ENCODE measurements at places on chromosomes 13 and 19.
A peak's percentile ranks its signal among the peaks of the same experiment; 100 is the strongest.

DNA sequence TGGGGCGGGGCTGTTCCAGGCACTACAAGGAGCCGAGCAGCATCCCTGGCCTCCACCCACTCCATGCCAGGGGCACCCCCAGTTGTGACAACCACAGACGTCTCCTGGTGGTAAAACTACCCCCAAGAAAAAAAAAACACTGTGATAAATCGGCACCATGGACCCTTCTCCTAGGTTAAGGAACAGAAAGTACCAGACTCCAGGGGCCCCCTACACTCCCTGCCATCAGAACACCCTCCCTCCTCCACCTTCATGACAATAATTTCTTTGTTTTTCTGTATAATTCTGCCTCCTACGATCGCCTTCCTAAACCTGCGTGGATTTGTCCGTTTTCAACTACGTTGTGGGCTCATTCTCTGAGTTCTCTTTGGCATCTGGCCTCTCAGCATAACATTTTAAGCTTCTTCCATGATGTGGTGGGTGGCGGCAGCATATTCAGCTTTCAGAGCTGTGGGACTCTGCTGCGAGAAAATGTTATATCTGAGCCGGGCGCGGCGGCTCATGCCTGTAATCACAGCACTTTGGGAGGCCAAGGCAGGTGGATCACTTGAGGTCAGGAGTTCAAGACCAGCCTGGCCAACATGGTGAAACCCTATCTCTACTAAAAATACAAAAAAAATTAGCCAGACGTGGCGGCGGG lies 8.6 kb downstream of the TLE2 start:
- no peak for DNase-seq

- DNase-seq: no peak
Measured at GRCh38 chr13:60990032-60990733, 425.5 kb downstream of the PCDH20 start.

DNA sequence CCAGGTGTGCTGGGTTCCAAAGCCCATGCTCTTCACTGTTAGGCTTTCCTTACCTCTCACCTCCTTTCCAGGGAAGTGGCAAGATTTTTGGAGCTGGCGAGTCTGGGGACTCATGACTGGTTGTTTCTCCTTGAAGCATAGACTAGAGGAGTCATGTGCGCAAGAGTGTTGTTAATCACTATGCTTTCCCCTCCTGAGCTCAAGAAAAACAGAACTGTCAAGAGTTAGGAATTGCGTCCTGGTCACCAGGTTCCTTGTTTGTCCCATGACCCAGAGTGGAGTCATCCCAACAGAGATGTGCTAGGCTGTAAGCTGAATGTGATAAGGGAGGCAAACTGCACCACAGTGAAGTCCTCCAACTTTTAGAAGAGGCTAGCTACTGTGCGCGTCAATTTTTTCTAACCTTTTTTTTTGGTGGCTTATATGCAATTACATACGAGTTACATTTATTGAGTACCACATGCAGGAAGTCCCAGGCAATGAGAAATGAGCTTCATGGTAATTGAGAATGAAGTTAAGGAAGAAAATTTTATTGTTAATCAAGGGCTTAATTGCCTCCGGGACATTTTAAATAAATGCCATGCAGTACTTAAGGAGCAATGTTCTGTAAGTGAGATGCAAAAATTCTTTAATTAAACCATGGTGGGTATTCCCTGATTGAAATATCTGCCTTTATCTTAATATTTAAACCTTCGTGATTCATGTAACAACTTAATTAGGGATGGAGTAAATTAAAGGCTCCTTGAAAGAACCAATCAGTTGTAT lies 233.9 kb downstream of the ZIC5 start:
- DNase-seq: no peak

DNA sequence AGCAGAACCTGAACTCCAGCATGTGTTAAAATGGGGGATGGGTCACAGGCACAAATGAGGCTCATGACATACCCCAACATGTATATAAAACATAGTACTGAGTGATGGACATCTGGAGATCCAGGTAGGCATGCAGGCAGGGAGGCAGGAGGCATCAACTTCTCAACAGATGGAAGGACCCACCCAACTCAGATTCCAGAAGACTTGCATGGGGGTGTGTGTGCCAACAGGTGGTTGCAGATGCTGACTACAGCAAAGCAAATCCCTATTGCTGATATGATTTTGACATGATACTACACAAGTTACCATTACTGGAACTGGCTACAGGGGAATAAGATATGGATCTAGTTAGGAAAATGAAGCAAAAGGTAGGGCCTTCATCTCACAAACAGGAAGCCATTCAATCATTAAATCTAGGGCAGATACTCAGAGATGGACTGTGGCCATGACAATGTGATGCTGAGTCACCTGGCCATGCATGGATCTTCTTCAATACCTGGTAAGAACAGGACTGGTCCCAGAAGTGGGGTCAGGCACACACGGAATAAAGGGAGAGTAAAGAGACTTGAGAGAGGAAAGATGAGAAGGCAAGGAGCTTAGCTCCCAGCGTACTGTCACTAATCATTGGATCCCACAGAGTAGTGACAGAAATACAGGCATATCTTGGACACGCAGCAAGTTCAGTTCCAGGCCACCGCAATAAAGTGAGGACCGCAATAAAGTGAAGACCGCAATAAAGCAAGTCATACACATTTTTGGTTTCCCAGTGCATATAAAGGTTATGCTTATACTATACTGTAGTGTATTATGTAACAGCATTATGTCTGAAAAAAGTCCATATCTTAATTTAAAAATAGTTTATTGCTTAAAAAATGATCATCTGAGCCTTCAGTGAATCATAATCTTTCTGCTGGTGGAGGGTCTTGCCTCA lies 91.3 kb downstream of the USP12 start:
- DNase-seq: no peak

- no peak for DNase-seq
Measured at GRCh38 chr13:113448545-113448884, 4.8 kb downstream of the ADPRHL1 start.

GRCh38 chr13:24065176-24065575 lies 95.3 kb upstream of the SPATA13 start:
- no peak for DNase-seq

GRCh38 chr13:40732658-40733057 lies 38.3 kb downstream of the MRPS31 start:
- DNase-seq: no peak

- no peak for DNase-seq
Measured at GRCh38 chr19:30036154-30037129, 94.4 kb downstream of the URI1 start.

DNA sequence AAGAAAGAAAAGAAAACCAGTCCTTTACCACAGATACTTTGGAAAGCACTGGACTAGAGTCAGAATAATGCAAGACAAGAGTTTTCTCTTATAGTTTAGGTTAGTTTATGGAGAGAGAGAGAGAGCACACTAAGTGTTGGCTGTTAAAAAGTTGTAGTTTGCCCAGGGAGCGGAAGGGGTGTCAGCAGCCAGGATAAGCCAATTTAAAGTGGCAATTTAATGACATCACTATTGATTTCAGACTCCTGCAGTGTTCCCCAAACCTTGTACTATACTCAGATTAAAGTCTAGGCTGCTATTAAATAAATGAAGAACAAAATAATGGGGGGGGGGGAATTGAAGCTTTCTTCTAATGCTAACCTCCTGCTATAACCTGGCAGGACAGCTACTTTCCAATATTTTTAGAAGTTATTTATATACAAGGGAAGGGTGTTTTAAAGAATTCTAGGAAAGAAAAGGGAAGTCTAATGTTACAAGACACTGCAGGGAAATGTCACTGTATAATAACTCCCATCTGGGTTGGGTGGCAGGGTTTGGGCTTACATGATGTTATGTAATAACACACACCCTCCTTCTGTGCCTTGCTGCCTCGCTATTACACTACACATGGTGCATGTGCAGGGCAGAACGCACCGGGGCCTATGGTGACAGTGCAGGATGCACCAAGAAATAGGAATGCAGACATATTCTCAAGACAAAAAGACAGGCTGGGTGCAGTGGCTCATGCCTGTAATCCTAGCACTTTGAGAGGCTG lies 19.9 kb downstream of the TPT1 start:
- no peak for DNase-seq

GRCh38 chr19:51607077-51607476 lies 23.1 kb downstream of the SIGLEC5 start:
- DNase-seq: no peak

GRCh38 chr13:75521956-75522355 lies 15.7 kb downstream of the COMMD6 start:
- DNase-seq: no peak

DNA sequence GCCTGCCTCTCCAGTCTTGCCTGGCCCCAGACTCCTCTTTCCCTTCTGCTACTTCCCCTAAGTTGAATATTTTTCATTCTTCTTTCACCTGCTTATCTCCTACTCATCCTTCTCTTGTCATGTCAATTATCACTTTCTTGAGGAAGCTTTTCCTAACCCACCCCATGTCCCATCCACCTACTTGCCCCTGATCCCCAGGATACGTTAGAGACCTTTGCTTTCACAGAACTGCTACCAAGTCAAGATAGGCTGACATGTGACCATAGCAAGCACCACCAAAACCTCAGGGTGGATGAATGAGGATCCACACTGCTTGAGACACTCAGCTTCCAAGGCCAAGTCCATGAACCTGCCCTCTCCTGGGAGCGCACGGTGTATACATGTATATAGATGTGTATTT lies 131.5 kb downstream of the DNAJC15 start:
- no peak for DNase-seq

- DNase-seq: no peak
Measured at GRCh38 chr13:113598481-113598880, 13.9 kb downstream of the TFDP1 start.

GRCh38 chr19:21314676-21315075 lies 14.5 kb downstream of the ZNF708 start:
- no peak for DNase-seq

DNA sequence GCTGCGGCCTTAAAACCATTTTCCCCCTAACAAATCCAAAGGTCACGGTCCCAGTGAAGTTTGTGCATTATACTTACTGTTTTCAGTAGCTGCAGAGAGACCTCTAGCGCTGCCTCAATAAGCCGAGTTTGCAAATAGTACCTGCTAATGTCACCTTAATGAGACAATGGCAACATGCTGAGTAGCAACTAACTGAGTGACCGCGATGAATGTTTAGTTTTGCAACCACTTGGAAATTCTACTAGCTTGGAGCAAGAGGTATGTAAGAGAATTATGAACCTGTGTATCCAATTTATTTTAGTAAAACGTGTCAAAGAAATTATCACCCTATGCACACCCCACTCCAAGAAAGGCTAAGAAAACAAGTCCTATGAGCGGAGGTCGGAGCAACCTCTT lies 1.2 kb downstream of the KPNA3 start:
- no peak for DNase-seq

- no peak for DNase-seq
Measured at GRCh38 chr19:30289336-30289735, 82.8 kb upstream of the ZNF536 start.

DNA sequence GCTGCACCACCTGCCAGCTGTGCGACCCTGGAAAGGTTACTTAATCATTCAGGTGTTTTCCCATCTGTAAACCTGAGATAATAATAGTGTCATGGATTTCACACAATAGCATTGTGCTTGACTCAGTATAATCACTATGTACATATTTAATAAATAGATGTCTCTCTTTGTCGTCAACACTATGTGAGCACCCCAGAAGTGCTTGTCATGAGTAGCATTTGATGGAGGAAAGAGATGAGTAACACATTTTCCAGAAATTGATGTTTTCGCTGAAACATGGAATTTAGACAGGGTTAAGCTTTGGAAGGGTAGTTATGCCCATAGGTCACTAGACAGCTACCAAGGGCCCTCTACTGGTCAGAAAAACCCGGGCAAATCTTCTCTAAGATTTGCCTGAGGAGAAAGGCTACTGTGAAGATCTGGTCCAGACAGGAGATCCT lies 9.5 kb upstream of the MBNL2 start:
- DNase-seq: peak; percentile 17

- DNase-seq: no peak
Measured at GRCh38 chr13:73696271-73696670, 437.9 kb downstream of the KLF12 start.

DNA sequence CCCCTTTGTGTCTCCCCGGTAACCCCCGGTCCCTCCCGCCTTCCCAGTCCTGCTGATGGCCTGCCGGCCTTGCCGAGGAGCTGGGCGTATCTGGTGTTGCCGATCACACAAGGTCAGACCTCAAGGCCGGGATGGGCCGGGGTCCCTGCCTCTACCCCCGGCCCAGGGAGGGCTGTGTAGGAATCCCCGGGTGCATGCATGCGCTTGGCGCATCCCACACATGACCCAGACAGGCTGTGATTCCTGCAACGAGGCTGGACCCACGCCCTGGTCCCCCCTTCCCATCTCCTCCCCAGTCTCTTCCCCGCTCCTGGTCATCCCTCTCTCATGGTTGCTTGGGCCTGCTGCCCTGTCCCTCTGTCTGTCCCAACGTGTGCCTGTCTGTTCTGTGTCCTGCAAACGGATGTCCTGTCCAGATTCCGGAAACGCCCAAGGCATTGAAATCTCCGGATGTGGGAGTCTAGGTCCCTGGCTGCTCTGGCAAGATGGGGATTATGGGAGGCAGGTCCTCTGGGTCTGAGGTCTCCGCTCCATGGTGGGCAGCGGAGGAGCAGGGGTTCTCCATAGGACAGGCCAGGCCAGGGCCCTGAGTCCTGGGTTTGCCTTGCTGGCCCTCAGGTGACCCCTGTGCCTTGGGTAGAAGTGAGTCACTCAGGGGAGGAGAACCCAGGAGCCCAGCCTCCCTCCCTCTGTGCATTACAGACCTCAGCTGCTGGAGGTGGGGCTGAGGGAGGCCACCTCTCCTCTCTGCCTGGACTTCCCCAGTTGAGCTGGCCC lies 1.6 kb downstream of the PKN1 start:
- DNase-seq: peak; percentile 89

GRCh38 chr13:23513455-23513854 lies 56.8 kb upstream of the TNFRSF19 start:
- no peak for DNase-seq

GRCh38 chr19:50486823-50487515 lies 10.3 kb upstream of the GARIN5A start:
- DNase-seq: no peak

- no peak for DNase-seq
Measured at GRCh38 chr19:18860302-18860700, 28.5 kb downstream of the UPF1 start.

- no peak for DNase-seq
Measured at GRCh38 chr13:109971006-109971405, 184.6 kb upstream of the IRS2 start.

DNA sequence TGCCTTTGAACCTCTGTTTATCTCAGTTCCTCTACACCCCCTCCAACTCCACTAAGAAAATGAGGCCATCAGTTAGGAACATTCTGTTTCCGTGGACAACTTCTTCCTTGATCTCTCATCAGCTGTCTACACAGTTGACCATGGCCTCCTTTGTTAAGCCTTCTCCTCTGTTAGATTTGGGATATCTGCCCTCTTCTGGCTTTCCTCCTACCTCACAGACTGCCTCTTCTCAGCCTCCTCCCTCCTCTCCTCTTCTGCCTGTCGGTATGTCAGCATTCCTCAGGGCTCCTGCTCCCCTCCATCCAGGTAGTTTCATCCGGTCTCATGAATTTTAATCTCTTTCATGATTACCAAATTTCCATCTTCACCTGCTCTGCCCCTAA lies 454.9 kb downstream of the FOXO1 start:
- DNase-seq: no peak

GRCh38 chr19:29685326-29685725 lies 20.1 kb downstream of the PLEKHF1 start:
- DNase-seq: no peak
